NCI-H748 treated with DMSO at 0.1 percent for 48 hours (cell line): ENCODE measurements at places on chromosomes 16 and 17.

DNA sequence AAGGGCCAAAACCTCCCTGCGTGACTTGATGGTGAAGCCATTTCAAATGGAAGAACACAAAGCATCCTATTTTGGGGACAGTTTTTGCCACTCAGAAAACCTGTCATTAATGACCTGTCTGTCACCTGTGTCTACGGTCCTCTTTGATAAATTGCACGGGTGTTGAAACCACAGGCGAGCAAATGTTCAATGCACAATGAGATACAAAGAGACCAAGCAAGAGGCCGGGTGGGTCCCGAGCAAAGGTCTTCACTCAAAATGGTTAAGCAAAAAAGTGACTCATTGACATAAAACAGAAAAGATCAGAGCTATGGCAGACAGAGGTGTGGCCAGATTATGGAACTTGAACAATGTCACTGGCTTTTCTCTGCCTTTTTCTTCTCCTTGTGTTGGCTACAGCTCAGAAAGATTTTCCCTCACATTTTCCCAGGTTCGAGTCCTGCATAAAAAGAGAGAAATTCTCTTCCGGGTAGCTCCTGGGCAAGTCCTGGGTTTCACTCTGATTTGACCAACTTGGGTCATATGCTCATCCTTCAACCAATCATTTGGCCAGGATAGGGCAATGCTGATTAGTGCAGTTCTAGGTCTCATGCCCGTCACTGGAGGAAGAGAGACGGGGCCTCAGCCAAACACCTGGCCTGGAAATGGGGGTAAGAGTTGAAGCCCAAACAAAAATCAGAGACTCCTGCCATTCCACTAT, 92.2 kb downstream of the CMC2 start:
- no peak for DNase-seq

- DNase-seq = no peak
Measured at GRCh38 chr17:61340431-61341209, 59.0 kb upstream of the TBX2 start.

DNA sequence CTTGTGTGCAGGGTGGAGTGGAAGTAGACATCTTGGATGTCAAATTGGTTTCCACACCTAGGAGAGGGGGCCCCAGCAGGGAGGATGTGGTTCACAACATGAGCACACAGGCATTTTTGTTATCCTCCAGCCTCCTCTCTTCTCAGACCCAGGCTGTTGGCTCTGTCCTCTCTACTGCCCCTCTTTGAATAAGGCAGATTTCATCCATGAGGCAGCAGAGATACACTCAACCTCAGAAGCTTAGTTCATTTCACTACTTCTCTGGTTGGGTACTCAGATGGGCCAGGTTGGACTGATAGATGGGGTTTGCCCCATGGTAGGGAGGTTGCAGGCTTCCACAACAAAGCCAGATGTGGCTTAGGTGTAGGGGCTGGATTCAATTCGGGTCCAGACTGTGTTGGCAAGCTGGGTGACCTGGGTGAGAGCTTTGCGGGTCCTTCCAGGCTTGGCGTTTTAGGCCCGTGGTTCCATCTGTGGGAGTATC, 22.2 kb upstream of the NFATC3 start:
- no peak for DNase-seq

- no peak for DNase-seq
Measured at GRCh38 chr16:49918257-49918656, 62.3 kb upstream of the ZNF423 start.

GRCh38 chr16:50311891-50312501, 45.6 kb downstream of the ADCY7 start:
- no peak for DNase-seq
